Mesothelial cell of epicardium (in vitro differentiated cells): ENCODE measurements at places on chromosomes 2 and 18. TPM values are rescaled to one million over a fixed set of nuclear protein-coding genes. Genes with fewer than 3 reads are reported as not detected.

GRCh38 chr2:70141212-70141901, 49.5 kb downstream of the C2orf42 start:
- peak overlapping the region; percentile 72 for H3K4me3 ChIP-seq
- H3K36me3 ChIP-seq: no peaks in the 10 kb centered on the region
- peak overlapping the region; percentile 100 for H3K27ac ChIP-seq
- H3K27me3 ChIP-seq: no peaks in the 10 kb centered on the region

POTEE gene
- total RNA-seq: 3.9 to 5.1 TPM (median 5.0 TPM) in 3 replicates

DNA sequence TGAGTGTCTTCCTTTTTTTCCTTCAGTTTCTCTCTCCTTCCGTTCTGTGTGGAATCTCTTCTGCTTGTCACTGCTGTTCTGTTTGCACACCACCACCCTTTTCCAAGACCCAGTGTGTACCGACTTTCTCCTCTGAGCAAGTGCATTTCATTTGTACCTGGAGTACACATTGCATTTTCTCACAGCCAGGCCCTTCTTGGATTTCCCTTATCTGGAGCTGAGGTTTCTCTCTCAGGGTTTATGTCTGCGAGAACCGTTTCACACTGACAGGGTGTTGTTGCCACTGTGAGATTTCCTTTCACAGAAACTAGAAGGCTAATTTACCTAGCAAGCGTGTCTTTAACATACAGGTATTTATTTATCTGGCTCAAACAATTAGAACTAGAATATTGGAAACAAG, 26.2 kb downstream of the NCOA1 start:
- H3K4me1 ChIP-seq: peaks cover 14% of the 10 kb centered on the region
- H3K27ac ChIP-seq: peak overlapping the region; percentile 57
- peaks cover 11% of the 10 kb centered on the region for H3K36me3 ChIP-seq
- DNase-seq: no peak

GRCh38 chr18:1039421-1039820, 134.8 kb downstream of the ADCYAP1 start:
- H3K4me1 ChIP-seq: no peaks in the 10 kb centered on the region
- no peaks in the 10 kb centered on the region for H3K27me3 ChIP-seq
- H3K36me3 ChIP-seq: peaks cover 17% of the 10 kb centered on the region
- no peak for DNase-seq

GRCh38 chr2:138581909-138582308, 80.3 kb downstream of the SPOPL start:
- peaks cover 67% of the 10 kb centered on the region for H3K36me3 ChIP-seq
- H3K4me3 ChIP-seq: no peak overlapping the region
- DNase-seq: no peak
- no peaks in the 10 kb centered on the region for H3K27me3 ChIP-seq
- no peak overlapping the region for H3K27ac ChIP-seq
- H3K4me1 ChIP-seq: no peaks in the 10 kb centered on the region

DNA sequence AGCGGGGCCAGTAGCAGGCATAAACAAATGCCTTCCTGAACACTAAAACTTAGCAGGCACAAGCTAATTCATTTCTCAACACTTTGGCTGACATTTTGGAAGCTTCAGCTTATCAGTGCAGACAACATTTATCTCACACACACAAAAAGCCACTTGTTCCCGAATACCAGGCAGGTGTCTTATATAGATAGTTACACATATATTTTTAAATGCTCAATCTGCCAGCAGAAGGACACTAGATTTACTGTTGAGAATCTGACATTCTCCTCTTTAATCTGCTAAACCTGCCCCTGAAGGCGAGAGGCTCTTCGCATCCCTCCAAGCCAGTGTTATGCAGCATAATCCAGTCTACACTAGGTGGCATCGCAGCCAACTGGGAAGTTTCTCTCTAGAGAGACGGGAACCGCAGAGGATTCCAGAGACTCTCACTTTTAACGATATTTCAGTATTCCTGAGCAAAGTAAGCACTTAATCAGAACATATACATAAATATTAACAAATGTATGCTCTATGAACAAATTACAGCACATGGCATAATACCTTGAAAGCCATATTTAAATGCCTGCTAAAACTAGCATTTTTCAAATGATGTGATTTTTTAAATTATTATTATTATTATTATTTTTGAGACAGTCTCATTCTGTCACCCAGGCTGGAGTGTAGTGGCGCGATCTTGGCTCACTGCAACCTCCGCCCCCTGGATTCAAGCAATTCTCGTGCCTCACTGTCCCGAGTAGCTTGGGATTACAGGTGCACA, 90.2 kb upstream of the SCG2 start:
- no peak for DNase-seq
- H3K4me3 ChIP-seq: no peak overlapping the region
- no peak overlapping the region for H3K27ac ChIP-seq

MROH2A gene
- total RNA-seq: not detected in 3 replicates

ZNF532 gene
- total RNA-seq: 178 to 188 TPM (median 182 TPM) in 3 replicates
